SJCRH30 (cell line): ENCODE measurements at places on chromosomes 12 and 14.

DNA sequence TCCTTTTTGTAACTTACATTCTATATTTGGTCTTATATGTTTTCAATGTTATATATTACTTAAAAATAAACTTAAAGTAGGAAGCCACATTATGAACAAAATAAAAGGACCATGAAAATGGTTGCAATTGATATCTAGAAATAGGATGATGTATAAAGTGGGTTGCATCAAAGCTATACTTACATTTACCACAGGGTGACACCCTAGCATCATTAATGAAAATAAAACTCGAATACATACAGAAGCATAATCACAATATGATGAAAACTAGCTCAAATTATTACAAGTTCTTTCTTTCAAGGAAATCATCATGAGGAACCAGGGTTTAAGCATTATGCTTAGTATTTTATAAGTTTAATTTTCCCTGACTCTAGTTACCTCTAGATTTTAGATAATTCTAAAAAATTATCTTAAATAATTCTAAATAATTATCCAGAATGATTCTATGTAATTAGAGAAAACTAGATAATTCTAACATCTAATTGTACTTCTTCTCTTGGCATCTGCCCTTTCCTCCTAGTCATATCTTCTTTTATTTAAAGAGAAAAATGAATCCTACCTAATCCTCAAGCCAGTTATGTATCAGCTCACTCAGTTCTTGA is 31.2 kb downstream of the TAS2R7 start:
- no peak for DNase-seq

DNA sequence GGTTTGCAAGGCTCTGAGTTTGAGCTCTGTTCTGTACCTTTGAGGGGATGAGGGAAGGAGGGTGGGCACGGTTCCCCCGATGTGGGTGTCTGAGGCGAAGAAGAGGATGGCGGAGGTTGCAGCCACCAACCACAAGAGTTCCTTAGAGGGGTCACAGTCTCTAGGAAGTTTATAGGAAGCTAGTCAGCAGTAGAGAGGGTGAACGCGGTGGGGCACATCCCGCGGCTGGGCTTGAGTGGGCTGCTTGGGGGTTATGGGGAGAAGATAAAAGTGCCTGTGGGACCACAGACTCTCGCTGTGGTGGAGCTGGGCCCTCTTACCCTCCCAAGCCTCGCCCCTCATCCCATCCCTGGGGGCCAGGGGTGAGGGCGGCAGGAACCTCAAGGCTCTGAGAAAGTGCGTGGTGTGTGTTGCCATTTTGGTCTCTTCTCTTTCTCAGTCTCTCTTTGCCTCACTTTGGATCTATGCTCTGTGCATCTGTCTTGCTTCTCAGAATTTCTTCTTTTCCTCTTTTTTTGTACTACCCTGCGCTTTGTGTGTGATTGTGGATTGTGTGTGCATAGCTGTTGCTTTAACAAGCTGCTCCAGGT is 2.7 kb downstream of the CD4 start:
- DNase-seq, result no peak

DNA sequence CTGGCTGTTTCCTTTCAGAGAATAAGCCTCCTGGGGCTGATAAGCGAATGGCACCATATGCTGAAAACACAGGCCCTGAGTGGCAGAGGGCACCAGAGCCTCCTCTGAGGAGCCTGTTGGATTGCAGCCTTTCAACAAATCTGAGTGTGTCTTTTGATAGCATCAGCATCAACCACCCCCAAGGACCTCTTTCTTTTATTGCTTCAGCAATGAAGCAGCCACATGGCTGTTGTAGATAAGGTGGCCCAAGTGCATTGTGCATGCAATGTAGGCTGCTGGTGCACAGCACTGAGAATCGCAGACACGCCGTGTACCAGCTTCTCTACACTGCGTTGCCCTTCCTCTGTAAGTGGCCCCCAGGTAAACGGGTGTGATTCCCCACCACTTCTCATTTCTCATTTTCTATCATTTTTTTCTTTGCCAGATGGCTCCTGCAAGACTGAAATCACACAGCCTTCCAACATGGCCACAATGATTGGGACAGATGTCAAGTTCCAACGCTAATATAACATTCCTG is 191.7 kb downstream of the DAD1 start:
- DNase-seq, result no peak

DNA sequence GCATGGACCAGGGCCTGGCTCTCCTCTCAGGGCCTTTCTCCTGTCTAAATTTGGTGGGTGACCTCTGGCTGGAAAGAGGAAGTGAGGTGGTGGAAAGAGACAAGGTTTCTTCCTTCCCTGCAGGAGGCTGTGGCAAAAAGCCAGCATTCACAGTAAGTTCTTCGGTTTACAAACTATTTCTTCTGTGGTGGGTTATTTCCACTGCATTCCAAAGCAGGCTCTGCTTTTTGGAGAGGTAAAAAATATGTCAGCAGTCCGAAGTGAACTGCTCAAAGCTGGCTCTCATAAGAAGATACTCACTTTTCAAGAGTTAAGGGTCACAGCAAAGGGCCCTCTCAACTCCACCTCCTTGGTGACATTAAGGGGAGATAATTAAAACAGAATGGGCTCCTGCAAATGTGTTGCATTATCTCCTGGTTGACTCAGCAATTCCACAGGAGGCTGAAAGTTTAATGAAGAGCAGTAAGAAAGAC is 48.9 kb upstream of the POC1B start:
- DNase-seq, result peak; percentile 53

GRCh38 chr14:55212634-55213033 is 21.2 kb upstream of the DLGAP5 start:
- DNase-seq, result peak; percentile 42

DNA sequence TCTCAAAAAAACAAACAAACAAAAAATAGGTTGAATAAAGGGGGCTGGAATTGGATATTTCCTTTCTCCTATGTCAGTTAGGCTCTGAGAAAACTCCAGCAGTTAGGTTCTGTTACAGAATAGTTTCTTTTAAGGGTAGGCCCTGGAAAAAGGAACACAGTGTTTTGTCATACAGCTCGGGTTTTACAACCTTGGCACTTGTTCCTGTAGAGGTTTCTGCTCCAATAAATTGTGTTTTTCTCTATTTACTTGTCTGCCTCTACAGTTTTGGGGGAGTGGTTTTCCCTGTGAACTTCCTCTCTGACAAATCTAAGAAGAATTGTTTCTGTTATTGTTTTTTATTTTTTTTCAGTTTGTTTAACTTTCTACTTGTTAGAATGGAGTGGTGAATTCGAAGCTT is 167.6 kb downstream of the ACSS3 start:
- no peak for DNase-seq

- DNase-seq, result no peak
Observed at GRCh38 chr12:47077206-47078085, 2.0 kb upstream of the PCED1B start.

DNA sequence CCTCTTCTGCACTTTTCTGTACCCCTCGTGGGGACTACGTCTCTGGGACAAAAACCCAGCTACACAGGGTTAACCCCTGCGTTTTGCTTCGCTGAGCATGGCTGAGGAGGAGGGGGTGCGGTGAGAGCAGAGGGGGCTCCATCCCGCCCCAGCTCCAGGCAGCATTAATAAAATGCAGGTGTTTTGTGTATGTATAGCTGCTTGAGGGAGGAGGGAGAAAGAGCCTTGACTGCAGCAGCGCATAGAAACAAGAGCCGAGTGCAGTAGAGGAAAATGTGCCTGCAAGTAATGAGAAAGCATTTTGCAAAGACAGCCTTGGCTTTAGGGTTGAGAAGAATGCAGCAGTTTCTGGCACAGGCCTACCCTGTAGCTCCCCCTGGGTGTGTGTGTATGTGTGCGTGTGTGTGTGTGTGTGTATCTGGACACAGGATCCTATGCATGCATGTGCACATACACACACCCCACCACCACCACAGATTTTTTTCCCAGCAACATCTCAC is 103.9 kb downstream of the ZFP36L1 start:
- DNase-seq, result peak; percentile 42

- DNase-seq, result peak; percentile 52
Observed at GRCh38 chr14:105474483-105475268, at the start of gene CRIP2. Gene CRIP2, plus strand, starts transcription at chr14:105474821. Its CDS starts 42 bp downstream, at chr14:105474863.
